NCI-H1092 treated with DMSO at 0.1 percent for 48 hours (cell line): ENCODE measurements at places on chromosomes 2 and 18.
A peak's percentile ranks its signal among the peaks of the same experiment; 100 is the strongest.

DNA sequence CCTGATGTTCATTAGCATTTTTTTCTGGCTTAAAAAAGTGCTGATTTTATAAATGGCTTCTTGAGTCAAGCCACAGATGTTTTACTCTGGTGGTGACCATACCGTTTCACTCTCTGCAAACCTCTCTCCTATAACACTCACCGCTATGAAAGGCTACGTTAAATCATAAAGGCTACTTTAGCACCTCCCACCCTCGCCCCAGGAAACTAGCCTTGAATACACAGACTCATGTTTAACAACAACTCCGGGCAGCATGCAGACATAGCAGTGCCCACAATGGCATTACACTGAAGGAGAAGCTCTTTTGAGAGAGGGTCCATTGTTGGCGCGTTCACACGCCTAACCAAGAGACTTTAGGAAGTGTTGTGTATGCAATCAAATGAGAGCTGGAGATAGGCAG, 5.6 kb downstream of the MYT1L start:
- DNase-seq, result peak; percentile 93

- no peak for DNase-seq
Observed at GRCh38 chr2:144208924-144209323, 311.0 kb downstream of the ZEB2 start.

- no peak for DNase-seq
Observed at GRCh38 chr2:145379934-145380333, 860.0 kb upstream of the ZEB2 start.

- no peak for DNase-seq
Observed at GRCh38 chr2:235216901-235217300, 265.1 kb downstream of the SH3BP4 start.

- no peak for DNase-seq
Observed at GRCh38 chr2:42775186-42775585, 11.3 kb upstream of the OXER1 start.

- DNase-seq, result no peak
Observed at GRCh38 chr2:163878718-163879117, 142.9 kb upstream of the FIGN start.
